ENCODE measurements at places on chromosomes 4 and X.

- no peak for DNase-seq
Observed at GRCh38 chr4:30208731-30209435, 511.3 kb upstream of the PCDH7 start.

DNA sequence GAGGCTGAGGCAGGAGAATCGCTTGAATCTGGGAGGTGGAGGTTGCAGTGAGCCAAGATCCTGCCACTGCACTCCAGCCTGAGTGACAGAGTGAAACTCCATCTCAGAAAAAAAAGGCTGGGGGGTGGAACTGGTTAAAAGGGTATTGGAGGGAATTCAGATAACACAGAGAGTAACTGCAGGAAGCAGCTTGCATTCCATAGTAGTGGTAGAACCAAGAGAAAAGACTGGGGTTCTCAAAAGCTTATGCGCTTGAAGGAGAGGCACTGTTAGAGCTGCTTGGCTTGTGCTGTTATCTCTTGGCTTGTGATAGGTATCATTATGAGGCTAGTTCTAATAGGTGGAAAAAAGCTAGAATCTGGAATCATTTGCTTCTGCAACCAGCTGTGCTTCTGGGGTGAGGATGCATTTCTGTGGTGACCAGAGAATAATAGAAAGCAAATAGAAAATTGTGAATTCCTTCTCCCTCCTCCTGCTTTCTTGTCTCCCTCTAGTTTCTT, 91.2 kb upstream of the ELOVL6 start:
- no peak for DNase-seq

- DNase-seq, result no peak
Observed at GRCh38 chrX:100395781-100396180, 14.3 kb downstream of the PCDH19 start.

DNA sequence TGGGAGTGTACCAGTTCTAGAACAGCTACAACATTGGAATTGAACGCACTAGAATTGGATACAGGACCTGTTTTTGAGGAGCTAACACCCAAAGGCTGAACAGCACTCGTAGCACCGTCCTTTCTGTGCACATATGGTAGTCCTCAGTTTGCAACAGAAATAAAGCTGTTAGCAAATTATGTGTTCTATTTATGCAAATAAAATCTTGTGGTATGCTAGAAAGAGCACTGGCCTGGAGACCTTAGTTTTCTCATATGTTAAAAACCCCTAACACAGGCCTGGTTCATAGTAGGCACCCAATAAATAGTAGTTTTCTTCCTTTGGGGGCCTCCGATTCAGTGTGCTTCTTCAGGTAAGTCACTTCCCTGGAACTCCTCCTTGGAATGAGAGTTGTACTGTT, 140.3 kb downstream of the AR start:
- DNase-seq, result no peak

GRCh38 chrX:129701624-129702069, 37.1 kb upstream of the XPNPEP2 start:
- peak; percentile 7 for DNase-seq

All from pons (tissue), 1 donor.